Frontal cortex (tissue), 4 donors: ENCODE measurements at places on chromosomes 1 and 21. TPM values are rescaled to one million over a fixed set of nuclear protein-coding genes. Genes with fewer than 3 reads are reported as not detected.

- DNase-seq = no peak
These were observed 177.0 kb downstream of the NPHP4 start for GRCh38 chr1:5815211-5815610.

DNA sequence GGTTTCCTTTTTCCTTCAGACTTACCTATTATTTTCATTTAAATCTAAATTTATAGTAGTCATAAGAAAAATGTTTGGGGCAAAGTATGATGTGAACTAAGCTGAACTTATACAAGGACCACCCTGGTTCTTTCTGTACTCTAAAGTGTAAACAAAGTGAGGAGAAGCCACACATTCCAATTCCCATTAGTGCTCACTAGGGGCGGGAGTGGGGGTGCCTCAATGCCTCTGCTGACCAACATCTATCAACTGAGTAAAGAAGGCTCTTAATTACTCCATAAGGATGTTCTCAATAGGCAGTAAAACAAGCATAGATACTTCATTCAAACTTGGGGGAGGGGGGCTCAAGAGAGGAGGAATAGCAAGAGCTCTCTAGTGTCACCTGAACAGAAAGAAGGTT, 151.7 kb downstream of the CDC42BPA start:
- no peak for DNase-seq

- DNase-seq = peak; percentile 49
These were observed 493 bp downstream of the DISC1 start for GRCh38 chr1:231626951-231627614.

- DNase-seq = peak; percentile 32
These were observed 723 bp downstream of the CDC42BPA start for GRCh38 chr1:227317523-227318015.

HTR1D gene
- under 0.01 TPM for total RNA-seq

GRCh38 chr1:30754684-30755171, 2.8 kb downstream of the LAPTM5 start:
- no peak for DNase-seq

SLC45A3 gene
- total RNA-seq = 2.0 TPM

GRCh38 chr21:45323487-45324311, 36.0 kb upstream of the POFUT2 start:
- no peak for DNase-seq

- DNase-seq = no peak
These were observed 97.6 kb downstream of the VAV3 start for GRCh38 chr1:107867422-107867821.

TNNT2 gene
- not detected for total RNA-seq

DNA sequence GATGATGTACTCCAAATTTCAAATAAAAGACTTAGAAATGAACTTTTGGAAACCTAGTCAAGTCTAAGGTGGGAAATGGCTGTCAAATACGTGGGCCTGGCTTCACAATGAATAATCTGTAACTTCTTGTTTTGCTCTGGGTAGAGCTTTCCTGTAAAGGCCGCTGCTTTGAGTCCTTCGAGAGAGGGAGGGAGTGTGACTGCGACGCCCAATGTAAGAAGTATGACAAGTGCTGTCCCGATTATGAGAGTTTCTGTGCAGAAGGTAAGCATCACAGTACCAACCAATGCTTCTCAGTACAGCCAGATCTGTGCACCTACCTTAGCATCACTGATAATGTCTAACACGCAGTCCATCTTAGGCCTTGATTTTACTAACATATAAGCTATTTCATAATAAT, 73.6 kb downstream of the TPR start:
- no peak for DNase-seq

PAQR6 gene
- total RNA-seq = 7.7 TPM

- no peak for DNase-seq
These were observed 1581.5 kb downstream of the NCAM2 start for GRCh38 chr21:22579741-22580140.

DPT gene
- total RNA-seq = under 0.01 TPM

- DNase-seq = no peak
These were observed 24.8 kb upstream of the MYOCOS start for GRCh38 chr1:171597203-171597602.

DNA sequence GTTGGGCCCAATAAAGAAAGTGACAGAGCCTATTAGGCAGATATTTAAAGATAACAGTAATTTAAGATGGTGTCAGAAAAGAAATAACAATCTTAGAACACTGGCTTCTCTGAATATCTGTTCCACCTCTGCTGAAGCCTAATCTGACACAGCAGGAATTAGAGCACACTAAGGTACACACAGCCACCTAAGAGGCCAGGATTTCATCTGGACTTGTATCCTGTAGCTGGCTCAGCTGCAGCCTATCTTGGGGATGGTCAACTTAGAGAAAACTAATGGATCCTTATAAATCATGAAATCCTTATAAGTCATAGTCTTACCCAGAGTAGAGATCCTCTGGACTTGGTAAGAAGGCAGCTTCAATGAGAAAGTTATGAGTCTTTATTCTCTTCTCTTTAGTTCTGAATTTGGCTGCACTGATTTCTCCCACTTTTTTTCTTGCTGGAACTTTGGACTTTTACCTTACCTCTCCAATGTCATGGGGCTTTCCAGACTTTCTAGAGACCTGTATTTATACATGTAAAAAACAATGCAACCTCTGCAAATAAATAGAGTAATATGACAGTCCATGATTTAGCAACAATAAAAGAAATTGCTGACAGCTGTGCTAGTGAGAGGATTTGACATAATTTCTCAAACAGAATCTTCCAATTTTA, at the start of gene GBP7:
Gene GBP7 (minus strand): TSS at position 403 of the 656 bp plus-strand sequence. CDS start 4,068 bp downstream, outside the sequence.
- DNase-seq = no peak

NPHS2 gene
- not detected for total RNA-seq

DENND2D gene
- total RNA-seq = 1.2 TPM

GRCh38 chr1:85652327-85652726, 55.9 kb downstream of the ZNHIT6 start:
- DNase-seq = no peak

- DNase-seq = no peak
These were observed 4.7 kb upstream of the PFKL start for GRCh38 chr21:44295163-44295573.

GRCh38 chr1:190935925-190936324, 458.3 kb upstream of the BRINP3 start:
- no peak for DNase-seq

LHX8 gene
- total RNA-seq = 2.4 TPM

DNA sequence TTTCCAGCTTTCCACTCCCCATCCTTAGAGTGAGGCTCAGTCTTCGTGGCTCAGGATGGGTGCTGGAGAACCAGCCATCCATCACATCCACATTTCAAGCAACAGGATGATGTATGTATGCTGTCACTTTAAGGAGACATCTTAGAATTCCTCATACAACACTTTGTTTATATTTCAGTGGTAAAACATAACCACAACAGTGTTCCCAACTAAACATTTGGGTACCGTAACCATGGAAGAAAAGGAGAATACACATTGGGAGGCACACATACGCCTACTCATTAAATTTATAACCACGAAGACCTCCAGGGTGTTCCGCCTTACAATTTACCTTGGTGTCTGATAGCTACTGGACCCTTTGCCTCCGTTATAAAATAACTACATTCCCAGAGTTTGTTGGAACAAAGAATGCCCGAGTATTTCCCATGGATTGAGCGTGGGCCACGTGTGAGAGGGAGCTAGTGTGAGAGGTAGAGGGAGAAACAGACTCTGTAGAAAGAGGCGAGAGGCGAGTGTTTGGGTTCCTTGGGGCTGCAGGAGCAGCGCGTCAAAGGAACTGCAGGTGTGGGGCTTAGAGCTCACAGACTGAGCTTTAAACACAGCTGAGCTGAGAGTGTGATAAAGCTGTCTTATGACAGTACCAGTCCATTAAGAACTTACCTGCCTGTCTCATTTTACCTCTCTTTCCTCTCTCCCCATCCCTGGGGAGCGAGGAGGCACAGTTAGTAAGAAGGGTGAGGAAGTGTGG, 111.5 kb upstream of the USP24 start:
- DNase-seq = no peak

- DNase-seq = no peak
These were observed 20.9 kb downstream of the MCOLN3 start for GRCh38 chr1:85027242-85027983.
